Fibroblast of skin of back (primary cell): ENCODE measurements at places on chromosomes 4 and X.
A peak's percentile ranks its signal among the peaks of the same experiment; 100 is the strongest.

GRCh38 chrX:107154787-107155620 lies 36.4 kb upstream of the RBM41 start:
- peak; percentile 31 for DNase-seq

- peak; percentile 12 for DNase-seq
Measured at GRCh38 chr4:74934016-74934831, 1.3 kb downstream of the PARM1 start.

- DNase-seq = peak; percentile 67
Measured at GRCh38 chrX:11188664-11189063, 77.5 kb downstream of the HCCS start.

- no peak for DNase-seq
Measured at GRCh38 chrX:66677430-66677829, 38.6 kb upstream of the EDA2R start.

DNA sequence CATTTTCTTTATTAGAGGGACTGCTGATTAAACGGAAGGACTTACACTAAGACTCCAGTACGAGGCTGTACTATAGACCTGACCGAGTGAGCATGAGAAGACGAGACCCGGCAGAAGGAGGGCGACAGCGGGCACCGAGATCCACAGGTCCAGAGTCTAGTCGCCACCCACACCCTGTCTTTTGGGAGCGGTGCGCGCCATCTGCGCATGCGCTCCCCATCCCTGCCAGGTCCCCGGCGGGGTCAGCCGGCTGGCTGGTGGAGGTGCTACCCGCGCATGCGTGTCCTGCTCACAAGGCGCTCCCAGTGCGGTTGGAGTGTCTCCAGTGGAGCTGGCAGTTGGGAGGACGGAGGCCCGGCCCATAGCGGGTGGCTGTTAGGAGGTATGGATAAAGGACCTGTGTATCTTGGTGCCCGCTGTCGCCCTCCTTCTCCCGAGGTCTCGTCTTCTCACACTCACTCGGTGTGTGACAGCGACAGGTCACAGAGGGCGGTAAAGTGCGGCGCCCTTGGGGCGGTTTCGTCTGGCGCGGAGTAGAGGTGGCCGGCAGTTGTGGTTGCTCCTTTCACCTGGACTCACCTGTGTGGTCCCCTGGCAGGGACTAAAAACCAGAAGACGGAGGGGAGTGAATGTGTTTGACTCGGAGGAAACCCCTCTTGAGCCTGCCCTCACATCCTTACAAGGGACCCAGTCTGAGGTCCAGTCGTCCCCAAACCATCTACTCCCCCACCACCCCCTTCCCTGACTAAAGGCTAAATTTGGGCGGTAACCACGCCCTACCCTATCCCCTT lies 7.6 kb upstream of the HSD17B10 start:
- DNase-seq = peak; percentile 76

DNA sequence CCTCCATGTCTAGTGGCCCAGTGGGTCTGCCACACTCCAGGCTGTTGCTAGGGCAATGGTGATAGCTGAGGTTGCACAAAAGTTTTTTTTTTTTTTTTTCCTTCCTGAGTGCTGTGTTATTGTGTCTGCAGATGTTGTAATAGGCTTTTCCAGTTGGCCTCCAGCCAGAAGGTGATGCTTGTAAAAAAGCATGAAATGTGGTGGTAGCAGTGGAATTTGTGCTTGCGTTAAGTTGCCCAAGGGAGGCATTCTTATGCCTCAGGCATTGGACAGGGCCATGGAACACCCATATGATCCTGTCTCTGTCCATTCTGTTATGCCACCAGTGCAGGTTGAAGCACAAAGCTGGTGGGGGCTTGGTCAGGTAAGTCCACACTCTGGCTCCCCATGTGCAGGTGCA lies 660.5 kb upstream of the SPANXN1 start:
- DNase-seq = no peak

- peak; percentile 71 for DNase-seq
Measured at GRCh38 chrX:118347131-118347530, 1.2 kb downstream of the WDR44 start.

- DNase-seq = no peak
Measured at GRCh38 chrX:101395789-101396188, 5.0 kb downstream of the RPL36A start.

- no peak for DNase-seq
Measured at GRCh38 chr4:145890689-145891088, 47.9 kb downstream of the ZNF827 start.

DNA sequence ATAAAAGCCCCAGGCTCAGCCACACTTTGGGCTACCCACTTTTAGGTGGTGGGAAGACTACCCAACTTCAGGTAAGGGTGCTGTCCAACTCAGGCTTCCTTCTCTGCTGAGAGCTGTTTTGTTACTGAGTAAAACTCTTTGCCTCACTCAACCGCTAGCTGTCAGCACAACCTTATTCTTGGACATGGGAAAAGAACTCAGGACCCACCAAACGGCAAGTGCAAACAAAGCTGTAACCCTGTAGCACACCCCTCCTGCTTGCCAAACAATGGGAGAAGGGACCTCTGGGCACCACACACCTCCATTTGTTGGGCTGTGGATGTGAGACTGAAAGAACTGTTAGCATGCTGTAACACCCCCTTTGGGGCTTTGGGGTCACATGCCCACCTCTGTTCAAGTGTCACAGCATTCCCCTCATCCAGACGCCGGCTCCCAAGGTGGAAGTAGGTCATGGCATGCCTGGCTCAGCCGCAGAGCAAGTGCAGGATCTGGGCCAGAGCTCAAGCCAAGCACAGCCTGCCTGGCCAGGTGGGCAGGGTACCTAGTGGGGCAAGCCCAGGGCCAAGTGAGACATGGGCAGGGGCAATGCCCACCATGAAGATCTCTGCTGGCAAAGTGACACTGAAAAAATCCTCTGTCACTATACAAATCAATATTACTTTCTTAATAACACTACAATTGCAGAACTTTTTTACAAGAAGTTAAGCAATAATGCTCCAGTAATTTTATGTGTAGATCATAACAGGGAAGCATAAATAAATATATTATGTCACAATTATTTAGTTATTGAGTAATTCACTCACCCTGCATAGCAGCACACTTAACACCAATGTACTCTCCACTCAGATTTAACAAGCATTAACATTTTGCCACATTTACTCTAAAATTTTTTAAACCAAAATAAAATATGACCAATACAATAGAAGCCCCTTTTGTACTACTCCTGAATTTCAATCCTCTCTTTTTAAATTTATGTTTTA lies 107.2 kb downstream of the TBCK start:
- no peak for DNase-seq

DNA sequence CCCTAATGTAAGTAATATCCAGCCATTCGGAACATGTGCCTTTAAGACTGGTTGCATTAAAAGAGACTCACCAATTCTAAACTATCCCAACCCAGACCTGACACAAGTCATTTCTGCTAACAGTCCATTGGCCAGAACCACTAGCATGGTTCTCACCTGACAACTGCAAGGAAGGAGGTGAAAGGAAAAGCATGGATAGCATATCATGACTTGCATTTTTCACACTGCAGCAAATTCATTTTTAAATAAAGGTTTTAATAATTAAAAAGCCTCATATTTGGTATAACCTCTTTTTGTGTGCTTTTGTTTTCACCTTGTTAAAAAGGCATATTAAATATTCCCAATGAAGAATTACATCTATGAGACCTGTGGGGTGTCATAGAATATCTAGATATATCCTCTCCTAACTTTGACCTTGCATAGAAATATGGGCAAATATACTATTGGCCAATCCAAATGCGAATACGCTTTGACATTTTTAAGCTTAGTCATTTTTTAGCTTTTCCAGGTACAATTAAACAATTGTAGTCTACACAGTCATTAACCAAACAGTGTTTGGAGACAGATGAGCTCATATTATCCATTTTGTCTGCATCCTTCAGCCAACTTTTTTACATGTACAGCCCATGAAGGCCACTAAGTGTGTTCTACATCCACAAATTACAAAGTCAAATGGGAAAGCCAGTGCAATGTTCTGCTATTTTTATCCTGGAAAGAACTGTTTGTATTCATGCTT lies 295.3 kb downstream of the PDGFC start:
- no peak for DNase-seq

- DNase-seq = peak; percentile 77
Measured at GRCh38 chr4:124079174-124079780, 633.3 kb downstream of the ANKRD50 start.

DNA sequence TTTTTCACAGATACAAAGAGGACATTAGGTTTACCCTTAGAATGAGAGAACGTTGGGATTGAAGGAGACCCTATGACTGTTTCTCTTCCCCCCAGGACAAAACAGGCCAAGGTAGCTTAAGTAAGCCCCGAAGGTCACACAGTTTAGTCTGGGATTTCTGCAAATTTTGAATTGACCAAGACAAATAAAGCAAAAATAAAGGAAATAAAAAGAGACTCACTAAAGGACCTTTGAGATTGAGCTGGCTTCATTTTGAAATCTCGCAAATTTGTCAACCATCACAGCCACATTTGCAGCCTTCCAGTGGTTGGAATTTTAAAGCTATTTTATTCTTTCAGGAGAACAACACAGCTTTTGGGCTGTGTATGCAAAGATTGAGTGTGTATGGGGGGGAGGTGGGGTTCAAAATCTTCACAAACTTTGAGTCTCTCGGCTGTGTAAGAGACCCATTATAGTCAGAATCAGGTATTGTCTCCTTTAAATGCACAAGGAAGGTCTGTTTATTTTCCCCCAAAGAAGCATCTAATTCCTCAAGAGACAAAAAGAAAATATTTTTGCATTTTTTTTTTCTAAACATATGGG lies 4.2 kb downstream of the TMSB4X start:
- DNase-seq = peak; percentile 64

DNA sequence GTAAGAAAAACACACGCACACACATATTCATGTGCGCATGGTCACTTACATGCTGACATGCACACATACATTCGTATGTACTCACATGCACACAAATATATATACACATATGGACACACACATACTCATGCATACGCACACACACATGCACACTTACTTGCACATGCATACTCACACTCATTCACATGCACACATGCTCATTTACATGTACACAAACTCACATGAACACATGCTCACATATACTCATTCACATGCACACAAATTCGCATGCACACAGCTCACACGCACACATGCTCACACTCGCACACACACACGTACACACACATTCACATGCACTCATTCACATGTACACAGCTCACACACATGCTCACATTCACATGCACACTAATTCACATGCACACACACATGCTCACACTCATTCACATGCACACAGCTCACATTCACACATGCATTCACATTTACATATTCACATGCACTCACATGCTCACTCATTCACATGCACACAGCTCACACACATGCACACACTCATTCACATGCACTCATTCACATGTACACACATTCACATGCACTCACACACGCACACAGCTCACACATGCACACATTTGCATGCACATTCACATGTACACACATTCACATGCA lies 276.1 kb downstream of the DHRSX start:
- no peak for DNase-seq

DNA sequence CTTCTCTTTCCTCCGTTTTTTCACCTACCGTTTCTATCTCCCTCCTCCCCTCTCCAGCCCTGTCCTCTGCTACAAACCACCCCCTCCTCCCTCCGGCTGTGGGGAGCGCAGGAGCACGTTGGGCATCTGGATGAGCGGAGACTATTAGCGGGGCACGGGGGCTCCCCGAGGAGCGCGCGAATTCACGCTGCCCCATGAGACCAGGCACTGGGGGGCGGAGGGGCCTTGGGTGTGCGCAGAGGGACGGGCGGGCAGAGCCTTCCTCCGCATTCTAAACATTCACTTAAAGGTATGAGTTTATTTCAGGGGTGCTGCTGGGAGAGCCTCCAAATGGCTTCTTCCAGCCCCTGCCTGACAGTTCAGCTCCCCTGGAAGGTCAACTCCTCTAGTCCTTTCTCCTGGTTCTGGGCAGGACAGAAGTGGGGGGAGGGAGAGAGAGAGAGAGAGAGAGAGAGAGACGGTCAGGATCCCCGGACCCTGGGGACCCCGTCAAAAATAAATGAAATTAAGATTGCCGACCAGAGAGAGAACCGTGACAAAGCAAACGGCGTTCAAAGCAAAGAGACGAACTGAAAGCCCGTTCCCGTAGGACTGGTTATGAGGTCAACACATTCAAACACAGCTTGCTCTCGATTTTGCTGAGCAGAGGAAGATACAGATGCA lies 5.0 kb downstream of the SHOX start:
- no peak for DNase-seq

- DNase-seq = no peak
Measured at GRCh38 chr4:159010563-159011260, 92.2 kb upstream of the RAPGEF2 start.

DNA sequence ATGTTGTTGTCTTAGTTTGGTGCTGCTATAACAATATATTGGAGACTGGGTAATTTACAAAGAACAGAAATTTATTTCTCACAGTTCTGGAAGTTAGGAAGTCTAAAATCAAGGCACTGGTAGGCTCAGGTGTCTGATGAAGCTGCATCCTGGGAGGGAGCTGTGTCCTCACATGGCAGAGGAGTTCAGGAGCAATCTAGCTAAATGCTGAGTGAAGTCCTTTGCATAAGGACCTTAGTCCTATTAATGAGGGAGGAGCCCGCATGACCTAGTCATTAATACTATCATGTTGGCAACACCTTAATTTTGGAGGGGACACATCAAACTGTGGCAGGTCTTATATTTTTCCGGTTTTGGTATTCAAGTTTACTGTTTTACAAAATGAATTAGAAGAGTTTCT lies 36.0 kb upstream of the NSUN7 start:
- no peak for DNase-seq

DNA sequence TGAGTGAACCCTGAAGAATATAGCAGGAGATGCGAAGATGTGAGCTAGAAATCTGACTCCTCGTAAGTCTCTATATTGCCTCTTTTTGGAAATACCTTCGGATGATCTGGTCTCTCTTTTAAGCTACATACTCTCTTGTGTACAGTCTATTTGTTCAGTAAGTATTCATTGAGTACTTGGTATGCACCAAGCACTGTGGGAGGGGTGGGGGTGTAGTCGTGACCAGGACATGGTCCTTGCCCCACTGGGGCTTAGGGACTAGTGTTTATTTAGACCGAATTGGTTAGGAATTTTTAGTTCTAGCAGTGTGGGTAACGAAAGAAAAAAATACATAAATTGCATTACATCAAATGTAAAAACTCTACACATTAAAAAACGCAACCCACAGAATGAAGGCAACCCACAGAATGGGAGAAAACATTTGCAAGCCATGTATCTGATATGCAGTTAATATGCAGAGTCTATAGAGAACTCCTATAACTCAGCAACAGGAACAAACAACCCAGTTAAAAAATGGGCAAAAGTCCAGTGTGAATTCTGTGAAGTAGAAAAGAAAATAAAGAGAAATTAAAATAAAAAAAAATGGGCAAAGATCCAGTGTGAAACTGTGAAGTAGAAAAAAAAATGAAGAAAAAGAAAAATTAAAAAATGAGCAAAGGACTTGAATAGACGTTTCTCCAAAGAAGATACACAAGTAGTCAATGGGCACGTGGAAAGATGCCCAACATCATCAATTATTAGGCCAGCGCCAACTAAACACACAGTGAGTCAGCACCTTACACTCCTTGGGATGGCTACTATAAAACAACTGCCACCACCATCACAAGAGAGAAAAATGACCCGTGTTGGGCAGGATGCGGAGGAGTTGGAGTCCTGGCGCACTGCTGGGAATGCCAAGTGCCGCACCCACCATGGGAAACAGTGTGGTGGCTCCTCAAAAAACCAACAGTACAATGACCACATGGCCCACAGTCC lies 43.8 kb downstream of the RGS12 start:
- no peak for DNase-seq
